NCI-H345 (cell line): ENCODE measurements at places on chromosomes 1 and 21.

DNA sequence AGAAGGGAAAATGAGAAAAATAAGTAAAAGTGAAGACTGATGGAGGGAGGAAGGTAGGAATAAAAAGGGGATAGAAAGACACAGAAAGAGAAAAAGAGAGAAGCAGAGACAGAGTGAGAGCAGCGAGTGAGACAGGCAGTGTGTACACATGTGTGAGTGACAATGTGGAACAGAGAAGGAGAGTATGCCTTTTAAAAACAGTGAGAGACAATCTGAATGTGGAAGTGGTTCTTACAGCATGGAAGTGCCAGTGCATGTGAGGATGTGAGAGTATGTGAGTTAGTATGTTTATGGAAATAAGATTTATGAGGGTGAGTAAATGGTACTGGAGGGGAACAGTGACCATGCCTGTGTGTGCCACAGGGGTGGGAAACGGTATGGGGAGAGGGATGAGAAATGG, 1.2 kb downstream of the NEGR1 start:
- no peak for DNase-seq

GRCh38 chr1:39849203-39849602, 34.1 kb downstream of the TRIT1 start:
- DNase-seq = no peak

- no peak for DNase-seq
Observed at GRCh38 chr1:179926850-179927205, 27.8 kb upstream of the CEP350 start.

DNA sequence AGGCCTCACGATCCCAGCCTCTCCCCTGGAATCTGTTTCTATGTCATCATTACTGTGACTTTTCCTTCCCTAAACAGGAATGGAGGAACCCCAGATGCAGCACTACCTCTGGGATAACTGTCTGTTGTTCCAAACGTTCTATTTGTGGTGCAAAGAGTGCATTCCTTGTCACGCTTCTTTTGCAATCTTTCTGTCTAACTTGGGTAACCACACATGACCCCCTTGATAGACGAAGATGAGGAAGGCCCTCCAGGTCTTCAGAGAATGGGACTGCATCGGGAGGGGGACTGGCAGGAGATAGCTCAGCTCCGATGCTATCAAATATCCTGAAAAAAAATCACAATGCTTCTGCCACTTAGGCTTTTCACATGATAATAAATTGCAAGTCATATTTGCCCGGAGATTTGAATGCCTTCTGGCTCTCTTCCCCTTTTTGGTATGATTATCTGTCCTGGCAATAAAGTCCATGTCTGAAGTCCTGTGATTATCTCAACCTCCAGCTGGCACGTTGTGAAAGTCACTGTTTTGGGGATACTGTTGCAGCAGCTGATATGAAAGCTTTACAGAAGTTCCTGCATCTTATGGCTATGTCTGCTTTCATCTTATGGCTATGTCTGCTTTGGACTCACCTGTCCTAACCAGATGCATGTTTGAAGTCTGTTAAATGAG, 148.7 kb upstream of the LMO4 start:
- no peak for DNase-seq

- DNase-seq = no peak
Observed at GRCh38 chr21:34997294-34997693, 51.8 kb downstream of the RUNX1 start.

DNA sequence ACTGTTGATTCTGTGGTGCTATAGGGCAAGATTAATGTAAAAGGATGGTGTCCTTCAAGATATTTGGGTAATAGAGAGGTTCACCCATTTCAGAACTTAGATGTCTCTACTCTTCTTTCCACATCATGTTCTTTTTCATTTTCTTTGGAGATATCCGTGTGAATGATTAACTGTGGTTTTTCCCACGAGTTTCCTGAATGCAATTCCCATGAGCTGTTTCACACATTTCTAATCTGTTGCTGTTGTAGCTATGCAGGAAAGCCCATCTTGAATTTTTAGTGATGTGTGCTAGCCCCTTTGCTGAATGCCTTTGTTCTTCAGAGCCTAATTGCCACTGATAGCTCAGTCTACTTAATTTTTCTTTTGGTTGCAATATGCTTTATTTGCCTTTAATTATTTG, 27.6 kb downstream of the SNX27 start:
- no peak for DNase-seq

- DNase-seq = no peak
Observed at GRCh38 chr1:5927506-5928370, 64.5 kb downstream of the NPHP4 start.

GRCh38 chr1:216518844-216519627, 95.8 kb upstream of the USH2A start:
- no peak for DNase-seq

- no peak for DNase-seq
Observed at GRCh38 chr21:15045017-15045416, 19.8 kb downstream of the NRIP1 start.

DNA sequence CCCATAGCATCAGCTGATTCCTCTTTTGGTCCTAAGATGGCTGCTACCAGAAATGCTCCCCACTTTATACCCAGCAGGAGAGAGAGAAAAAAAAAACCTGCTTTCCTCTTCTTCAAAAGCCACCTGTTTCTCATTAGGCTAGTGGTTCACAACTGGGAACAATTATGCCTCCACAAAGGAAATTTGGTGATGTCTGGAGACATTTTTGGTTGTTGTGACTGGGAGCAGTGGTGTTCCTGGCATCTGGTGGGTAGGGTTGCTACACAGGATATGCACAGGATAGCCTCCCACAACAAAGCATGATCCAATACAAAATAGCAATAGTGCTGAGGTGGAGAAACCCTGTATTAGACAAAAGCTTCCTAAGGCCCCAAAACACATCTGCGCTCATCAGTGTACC, 38.5 kb upstream of the SGIP1 start:
- no peak for DNase-seq

GRCh38 chr1:168939110-168939946, 167.2 kb upstream of the ATP1B1 start:
- peak; percentile 23 for DNase-seq

GRCh38 chr1:200892546-200892945, 2.2 kb upstream of the INAVA start:
- no peak for DNase-seq

DNA sequence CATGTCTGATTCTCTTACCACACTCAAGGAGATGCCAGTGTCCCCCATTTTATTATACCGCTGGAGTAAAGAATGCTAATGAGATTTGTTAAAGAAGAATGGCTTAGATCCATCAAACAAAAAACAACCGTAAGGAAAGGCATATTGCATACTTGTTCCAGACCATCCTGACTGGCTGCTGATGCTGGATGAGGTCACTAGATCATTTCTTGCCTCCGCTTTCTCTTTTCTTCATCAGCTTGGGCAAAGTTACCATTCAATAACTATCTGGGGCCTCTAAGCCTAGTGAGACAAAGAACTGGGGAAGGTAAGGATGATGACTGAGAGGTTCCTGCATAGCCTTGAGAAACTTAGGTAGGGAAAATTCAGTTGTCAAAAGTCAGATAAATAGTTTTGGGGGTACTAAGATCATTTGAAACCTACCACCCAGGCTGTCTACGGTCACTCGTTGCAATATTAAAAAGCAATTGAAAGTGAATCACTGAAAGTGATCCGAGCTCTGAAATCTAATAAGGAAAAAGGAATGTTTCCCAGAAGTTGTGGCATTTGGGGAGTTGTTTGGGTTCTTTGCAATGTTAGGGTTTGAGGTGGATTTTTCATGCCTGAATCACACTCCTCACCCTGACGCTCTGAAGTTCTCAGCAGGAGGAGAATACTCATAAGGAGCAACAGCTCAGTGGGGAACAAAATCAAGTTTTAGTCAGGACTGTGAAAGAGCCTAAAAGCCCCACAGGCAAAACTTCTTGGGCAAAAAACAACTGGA, 176.8 kb downstream of the HHIPL2 start:
- no peak for DNase-seq

GRCh38 chr21:22855581-22855980, 1857.4 kb downstream of the NCAM2 start:
- no peak for DNase-seq

DNA sequence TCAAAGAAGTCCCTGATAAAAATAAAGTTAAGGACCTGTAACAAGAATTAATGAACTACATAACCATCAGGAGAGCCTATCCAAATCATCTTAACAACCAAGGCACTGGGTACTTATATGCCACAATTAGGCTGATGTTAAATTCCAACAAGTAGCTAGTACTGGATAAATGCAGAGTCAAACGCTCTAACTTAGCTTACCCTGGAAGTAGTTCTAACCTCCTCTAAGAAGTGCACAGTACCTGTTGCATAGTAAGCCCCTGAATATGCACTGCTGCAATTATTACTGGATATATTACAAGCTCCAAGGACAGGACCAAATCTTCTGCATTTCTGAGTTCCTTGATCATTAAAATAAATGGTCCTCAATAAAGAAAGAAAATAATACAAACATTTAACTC, 125.8 kb downstream of the RERE start:
- no peak for DNase-seq

DNA sequence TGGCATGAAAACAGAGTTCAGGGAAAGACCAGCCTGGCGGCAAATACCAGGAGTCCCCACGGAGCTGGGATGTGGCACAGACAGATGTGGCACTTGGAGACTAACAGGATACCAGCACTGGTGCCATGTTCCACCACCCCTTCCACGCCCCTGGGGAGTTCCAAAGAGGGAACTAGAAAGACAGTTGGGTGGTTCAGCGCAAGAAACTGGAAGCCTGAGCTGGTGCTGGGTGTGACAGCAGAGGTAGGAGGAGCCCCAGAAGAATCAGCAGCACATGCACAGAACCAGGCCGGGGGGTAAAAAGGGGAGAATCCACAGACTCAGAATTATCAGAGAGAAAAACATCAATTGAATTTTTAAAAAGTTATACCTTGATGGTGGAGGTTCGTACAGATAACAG, 22.4 kb downstream of the DDX20 start:
- DNase-seq = no peak

GRCh38 chr1:158140764-158141192, 39.9 kb upstream of the CD1D start:
- DNase-seq = no peak

- DNase-seq = no peak
Observed at GRCh38 chr1:235892202-235892601, 25.5 kb upstream of the LYST start.

DNA sequence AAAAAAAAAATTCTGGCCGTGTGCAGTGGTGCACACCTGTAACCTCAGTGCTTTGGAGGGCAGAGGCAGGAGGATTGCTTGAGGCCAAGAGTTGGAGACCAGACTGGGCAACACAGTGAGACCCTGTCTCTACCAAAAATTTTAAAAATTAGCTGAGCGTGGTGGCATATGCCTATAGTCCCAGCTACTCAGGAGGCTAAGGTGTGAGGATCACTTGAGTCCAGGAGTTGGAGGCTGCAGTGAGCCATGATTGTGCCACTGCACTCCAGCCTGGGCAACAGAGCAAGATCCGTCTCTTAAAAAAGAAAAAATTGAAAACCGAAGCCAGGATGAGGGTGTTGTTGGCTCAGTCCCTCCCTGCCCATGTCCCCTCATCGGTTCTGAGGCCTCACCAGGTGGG, 55.9 kb upstream of the PAX7 start:
- DNase-seq = no peak

- DNase-seq = no peak
Observed at GRCh38 chr1:89603651-89604413, 29.1 kb upstream of the LRRC8C start.

GRCh38 chr1:25837262-25837875, 17.6 kb downstream of the MTFR1L start:
- peak; percentile 6 for DNase-seq

DNA sequence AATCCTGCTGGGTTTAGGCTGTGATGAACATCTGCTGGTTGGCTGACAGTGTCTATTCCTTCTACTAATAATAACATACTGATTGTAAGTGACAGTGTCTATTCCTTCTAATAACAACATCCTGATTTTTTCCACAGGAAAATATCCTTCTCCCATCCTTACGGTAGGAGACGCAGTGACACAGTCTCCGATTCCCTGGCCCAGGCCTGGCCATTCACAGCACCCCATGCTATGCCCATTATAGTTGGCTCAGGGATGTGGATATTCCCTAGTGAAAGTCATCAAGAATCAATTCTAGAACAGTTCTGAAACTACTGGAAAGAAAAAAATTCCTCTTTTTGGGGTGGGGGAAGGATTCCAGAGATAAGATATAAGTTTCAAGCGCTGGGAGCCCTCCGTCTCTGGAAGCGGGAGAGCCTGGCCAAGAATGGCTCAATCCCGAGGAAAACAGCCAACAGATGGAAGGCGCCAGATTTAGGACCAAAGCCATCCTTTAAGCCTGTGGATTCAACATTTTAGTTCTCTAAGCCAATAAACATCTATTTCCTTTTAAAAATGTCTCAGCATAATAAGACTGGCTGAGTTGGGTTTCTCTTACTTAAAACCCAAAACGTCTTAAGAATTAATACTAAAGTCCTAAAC, 88.6 kb downstream of the GPATCH2 start:
- DNase-seq = no peak

DNA sequence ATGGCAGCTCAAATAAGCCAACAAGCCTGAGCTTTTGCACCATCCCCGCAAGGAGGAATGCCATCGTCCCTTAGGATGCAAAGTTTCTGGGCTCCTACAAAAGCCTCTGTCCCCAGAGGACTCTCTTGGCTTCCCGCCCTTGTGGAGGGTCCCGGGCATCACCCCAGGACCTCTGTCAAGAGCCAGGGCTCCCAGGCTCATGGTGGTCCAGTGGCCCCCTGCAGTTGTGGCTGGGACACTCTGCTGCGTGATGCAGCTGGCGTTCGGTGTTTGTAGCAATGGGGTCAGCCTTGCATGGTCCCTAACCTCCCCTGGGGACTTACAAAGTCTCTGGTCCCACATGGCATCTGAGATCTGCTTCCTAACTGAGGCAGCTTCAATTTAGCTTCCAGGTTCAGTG, 104.7 kb downstream of the RIPK4 start:
- no peak for DNase-seq

DNA sequence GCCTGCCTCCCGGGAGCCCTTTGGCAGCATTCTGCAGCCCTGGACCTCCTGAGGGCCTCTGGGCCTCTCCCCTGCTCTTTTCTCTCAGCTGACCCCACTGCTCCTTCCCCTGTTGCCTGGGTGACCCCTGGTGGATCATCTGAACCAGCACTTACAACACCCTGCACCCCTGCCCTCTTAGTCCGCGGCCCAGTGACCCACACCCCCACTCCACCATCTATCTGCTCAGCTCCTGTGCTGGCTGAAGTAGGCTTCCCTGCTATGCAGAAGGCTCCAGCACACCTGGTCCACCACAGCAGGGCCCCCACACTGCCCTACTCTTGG, 74.0 kb downstream of the DMRTA2 start:
- DNase-seq = no peak

GRCh38 chr1:64515427-64515826, 45.5 kb downstream of the CACHD1 start:
- no peak for DNase-seq

DNA sequence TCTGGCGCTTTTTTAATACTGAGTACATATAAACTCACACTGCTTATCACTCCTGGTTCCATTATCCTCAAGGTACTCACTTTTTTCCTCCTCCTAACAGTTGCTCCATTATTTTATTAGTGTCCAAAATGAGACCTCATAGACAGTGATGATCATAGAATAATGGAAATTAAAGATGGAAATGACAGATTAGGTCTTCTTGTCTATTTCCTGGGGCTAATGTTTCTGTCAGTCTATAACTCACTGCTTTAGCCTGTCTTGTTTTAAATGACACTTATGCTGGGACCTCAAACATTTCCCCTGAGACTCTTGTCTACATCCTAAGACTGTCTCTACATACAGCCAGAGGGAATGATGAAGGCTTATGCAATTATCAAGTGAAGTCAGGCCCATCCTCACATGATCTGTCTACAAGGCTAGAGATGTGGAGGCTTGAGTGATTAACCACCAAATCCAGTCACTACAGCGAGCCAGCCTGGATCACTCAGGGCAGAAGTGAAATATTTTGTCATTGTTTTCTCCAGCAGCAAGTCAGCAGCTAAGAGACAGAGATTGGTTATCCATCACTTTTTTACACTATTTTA, 152.1 kb downstream of the ASTN1 start:
- DNase-seq = no peak
